Activated T-cell treated with anti-CD3 and anti-CD28 coated beads for 1 hour (primary cell): ENCODE measurements at places on chromosomes 11 and 22.

DNA sequence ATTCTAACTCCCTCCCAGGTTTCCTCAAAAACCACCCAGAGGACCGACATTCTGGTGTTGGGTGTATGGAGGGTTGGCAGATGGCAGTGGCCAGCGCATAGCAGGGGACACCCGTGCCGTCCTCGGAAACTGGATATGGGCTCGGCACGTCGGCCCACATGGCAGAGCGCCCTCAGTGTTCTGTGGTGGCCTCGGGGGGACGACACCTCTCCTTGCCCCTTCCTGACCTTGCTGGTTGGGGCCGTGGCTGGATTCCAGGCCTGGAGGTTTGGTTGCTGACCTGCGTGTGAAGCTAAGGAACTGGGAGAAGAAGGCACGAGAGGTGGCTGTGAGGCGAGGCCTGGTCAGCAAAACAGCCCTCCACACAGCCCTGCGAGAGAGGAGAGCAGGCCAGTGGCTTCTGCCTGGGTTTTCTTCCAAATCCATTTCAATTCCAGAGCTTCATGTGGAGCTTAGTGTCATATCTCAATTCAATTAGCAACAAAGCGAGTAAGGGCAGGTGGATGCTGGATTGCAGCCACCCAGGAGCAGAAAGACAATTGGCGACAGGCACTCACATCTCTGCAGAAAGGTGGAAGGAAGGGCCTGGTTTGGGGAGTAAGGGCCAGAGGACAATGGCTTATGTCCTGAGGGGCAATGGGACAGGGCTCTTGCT lies 478.4 kb downstream of the BRD1 start:
- no peak for DNase-seq

GRCh38 chr11:90846628-90847027 lies 623.8 kb upstream of the CHORDC1 start:
- no peak for DNase-seq

DNA sequence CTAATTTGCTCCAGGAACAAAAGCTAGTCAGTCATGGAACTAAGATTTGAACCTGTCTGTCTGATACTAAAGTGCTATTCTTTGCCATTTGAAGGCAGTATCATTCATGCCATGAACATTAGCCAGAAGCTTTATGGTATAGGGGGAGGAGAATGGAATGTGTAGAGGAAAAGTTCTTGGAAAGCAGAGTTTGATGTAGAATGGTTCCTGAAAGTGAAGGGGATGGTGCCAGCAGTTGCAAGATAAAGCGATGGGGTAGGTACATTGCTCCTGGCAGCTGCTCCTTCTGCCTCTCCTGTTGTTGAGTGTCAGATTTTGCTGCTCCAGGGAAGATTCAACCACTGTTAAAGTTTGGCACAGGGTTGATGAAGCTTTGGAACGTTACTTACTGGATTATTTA lies 53.4 kb downstream of the ARHGAP42 start:
- no peak for DNase-seq

DNA sequence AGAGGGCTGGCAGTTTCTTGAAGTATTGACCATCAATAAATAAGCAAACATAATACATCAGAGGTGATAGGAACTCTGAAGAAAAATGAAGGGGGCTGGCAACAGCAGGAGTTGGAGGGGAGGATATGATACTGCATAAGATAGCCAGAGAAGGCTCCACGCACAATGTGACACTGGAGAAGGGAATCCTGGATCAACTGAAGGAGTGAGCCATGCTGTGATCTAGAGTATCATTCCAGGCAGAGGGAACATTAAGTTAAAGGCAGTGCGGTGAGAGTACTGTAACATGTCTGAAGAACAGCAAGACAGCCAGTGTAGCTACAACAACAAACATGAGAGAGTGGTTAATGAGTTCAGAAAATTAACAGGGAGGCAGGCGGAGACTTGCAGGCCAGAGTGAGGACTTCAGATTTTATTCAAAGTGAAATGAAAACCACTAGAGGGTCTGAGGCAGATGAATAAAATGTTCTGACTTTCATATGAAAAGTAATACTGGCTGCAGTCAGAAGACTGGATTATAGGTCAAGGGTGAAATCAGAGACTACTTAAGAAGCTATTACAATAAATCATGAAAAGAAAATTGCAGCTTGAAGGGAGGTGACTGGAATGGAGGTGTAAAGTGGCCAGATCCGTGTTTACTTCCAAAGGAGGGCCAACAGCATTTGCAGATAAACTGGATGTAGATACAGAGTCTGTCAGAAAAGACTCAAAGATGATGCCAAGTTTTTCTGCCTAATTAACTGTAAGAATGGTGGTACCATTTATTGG lies 49.4 kb downstream of the RRAS2 start:
- no peak for DNase-seq
